Right cardiac atrium (tissue), 5 donors: ENCODE measurements at places on chromosomes 12 and 14. TPM values are rescaled to one million over a fixed set of nuclear protein-coding genes. Genes with fewer than 3 reads are reported as not detected.

GPRC5D gene
- not detected for total RNA-seq

NGB gene
- total RNA-seq: not detected

ASB2 gene
- total RNA-seq: 141 TPM

ANKS1B gene
- 7.4 TPM for total RNA-seq

ZFHX2 gene
- 1.0 TPM for total RNA-seq

DCN gene
- total RNA-seq: 1,587 TPM

ERG28 gene
- 9.6 TPM for total RNA-seq

VRTN gene
- not detected for total RNA-seq

GRCh38 chr12:122147514-122148290 is 26.3 kb downstream of the IL31 start:
- DNase-seq: no peak

DNA sequence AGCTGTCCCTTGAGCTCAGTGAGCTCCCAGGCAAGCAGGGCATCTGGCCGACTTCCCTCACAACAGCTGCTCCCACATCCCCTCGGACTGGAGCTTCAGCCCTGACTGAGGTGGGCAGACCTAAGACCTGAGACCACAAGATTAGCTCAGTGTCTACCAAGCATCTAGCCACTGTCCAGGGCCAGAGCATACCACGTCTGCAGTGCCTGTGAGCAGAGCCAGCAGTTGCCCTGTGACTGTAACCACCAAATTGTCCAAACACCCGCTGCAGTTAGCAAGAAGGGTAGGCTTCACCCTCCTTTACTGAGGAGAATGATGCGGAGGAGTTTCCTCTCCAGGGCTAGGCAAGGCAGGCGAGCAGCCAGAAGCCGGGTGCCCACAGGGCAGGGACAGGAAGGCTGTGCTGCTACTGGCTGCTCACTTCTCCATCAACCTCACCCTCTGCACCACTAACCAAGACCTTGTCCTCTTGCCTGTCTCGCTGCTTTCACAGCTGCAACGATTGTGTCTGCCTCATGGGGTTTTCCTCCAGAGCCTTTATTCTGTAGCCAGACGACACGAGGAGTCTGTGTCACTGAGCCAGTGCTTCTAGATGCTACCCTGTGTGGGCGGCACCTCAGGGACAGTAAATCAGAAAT is 53.9 kb downstream of the ANAPC7 start:
- DNase-seq: no peak

DNA sequence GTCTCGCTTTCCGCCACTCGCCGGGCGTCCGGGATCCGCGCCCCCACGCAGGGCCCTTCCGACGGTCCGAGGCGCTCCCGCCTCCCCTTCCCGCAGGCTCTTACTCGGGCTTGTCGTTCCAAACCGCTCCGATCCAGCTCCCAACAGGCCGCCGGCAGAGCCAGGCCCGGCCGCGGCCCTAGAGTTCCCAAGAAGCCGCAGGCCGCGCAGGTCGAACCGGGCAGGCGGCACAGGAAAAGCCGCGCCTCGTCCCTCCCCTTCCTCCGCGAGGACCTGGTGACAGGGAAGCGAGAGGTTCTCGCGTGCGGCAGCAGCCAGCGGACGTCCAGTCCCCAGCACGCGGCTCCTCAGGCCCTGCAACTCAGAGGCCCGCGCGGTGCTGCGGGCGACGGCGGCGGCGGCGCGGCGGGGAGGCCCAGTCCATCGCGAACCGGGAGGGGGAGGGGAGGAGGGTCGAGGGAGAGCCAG is 272 bp downstream of the HECTD1 start:
- DNase-seq: no peak

DNA sequence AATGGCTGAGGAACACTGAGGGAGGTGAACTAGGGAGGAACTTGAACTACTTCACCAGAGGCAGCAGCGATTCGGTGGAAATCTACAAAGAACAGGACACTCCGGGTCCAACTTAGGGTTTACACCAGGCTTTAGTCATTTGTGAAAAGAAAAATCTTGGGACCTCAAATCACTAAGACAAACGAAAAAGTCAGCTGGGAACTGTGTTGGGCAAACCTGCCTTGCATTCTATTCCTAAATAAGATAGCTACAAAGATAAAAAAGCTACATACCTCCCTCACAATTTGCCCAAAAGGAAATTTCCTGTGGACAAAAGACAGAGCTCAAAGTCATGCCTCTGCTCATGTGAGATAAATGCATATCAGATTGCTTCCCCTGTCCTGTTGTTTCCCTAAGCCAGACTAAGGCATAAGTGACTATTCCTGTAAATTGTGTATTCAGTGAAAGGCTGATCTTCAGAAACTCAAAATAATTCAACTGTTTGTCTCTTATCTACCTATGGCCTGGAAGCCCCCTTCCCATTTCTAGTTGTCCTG is 106.6 kb downstream of the APAF1 start:
- no peak for DNase-seq

DNA sequence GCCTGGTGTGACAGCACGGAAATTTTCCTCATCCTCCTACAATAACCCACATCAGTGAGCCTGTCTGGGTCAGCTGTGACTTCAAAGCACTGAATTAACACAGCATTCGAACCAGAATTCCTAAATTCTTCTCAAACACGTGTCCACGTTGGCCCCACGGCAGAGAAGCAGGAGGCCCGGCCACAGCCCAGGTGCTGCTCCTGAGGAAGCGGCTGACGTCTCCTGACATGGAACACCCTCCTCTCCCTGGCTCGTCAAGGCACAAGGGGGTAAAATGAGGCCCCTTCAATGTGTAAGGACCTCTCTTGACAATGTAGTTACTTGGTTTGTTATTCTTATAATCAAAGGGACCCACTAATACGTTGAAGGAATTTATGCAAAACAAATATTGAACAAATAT is 156.3 kb upstream of the GSC start:
- DNase-seq: no peak

GRCh38 chr14:56189307-56189706 is 71.1 kb downstream of the PELI2 start:
- no peak for DNase-seq

DNA sequence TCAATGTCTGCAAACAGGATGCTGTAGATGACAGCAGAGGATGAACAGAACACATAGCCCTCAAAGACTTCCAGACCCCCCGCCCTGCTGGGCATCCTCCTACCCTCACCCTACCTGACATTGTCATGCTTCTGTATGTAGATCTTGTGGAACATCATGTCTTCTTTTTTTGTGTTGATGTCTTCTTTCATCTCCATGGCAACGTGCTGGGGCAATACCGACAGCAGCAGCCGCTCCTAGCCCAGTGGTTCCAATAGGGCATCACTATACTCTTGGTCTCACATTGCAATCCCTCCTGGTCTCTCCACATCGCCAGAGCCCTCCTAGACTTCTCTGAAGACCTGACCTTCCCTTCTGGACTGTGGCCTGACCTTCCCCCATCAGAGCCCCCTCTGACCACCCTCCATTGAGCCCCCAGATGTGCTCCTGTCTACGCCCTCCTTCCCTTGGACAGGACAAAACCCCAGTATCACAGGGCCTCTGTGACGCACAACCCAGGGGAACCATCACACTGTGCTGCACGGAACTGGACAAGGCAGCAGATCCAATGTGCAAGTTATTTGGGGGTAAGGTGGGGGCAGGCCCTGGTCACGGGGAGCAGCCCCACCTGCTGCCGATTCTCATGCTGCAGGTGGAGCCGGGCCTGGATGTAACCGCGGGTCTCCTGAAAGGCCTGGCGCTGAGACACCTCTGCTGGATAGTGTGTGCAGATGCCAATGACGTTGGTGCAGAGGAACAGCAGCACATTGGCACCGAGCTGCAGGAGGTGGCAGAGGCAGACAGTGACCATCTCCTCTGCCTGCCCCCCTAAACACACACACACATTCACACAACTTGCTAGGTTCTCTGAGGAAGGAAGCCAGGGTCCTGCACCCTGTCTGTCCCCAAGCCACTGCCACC is 11.1 kb downstream of the ADCY6 start:
- no peak for DNase-seq

- DNase-seq: peak; percentile 80
These were observed at the start of gene PKP2 for GRCh38 chr12:32896432-32897280. PKP2 (minus strand) TSS chr12:32896777; CDS start chr12:32896731, 46 bp downstream.

DNA sequence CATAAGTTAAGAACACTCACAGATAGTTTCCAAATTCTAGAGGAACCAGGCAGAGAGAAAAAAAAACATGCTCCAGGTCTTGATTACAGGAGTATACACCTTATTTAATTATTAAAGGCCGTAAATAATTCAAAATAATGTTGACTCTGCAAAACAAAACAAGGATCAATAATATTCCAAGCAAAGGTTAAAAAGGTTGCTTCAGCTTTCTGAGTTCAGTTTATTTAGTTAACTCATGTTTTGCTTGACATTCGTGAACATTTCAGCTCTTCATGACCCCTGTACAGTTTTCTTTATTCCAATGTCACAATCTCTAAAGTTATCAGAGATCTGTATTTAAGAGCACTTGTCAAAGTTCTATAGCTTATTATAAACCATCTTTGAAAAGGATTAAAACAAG is 19.6 kb downstream of the KLRF2 start:
- DNase-seq: no peak

DNA sequence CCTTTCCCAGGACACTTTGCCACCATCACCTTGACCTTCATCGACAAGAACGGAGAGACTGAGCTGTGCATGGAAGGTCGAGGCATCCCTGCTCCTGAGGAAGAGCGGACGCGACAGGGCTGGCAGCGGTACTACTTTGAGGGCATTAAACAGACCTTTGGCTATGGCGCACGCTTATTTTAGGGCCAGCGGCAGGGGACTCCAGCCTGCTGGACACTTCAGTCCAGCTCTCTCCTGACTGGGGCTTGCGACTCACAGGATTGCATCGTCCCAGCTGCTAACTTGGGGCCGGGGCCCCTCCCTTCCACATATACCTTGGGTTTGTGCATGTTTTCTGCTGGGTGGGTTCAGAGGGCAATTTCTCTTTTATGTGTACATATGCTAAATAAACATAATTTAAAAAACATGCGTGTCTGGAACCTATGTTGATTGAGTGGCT is 11.2 kb downstream of the AHSA1 start:
- DNase-seq: no peak

- DNase-seq: no peak
These were observed 168.1 kb downstream of the SLC38A4 start for GRCh38 chr12:46657453-46658411.

DNA sequence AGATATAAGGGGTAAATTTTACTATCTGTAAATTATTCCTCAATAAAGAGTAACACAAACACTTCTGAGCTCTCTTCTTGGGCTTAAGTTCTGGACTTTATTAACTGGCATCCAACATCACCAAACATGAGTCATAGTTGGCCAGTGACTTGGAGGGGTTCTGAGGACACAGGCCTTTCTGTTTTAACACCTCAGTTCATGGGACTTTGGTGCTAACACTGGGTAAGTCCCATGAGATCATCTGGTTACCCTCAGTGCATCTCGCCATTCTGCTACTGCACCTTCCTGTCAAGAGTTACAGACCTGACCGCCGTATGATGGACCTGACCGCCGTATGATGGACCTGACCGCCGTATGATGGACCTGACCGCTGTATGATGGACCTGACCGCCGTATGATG is 9.9 kb downstream of the SLC15A4 start:
- no peak for DNase-seq

DNA sequence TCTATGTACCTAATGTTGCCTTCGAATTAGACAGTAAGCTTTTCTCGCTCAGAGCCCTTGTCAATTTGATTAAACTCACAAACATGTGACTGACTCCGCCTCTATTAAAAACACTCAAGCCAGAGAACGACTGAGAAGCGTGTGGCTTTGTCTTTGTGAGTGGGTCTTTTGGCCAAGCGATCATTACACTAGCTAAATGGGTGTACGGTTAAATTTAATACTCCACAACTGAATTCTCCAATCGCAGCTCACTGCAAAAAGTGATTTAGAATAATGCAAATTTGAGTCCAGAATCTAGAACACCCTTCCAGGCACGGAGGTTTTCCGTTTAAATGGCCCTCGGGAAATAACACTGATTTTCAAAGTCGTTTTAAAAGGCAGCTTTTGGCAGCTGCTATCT is 253.7 kb downstream of the EFCAB11 start:
- no peak for DNase-seq

GRCh38 chr12:78115889-78116288 is 285.2 kb downstream of the NAV3 start:
- DNase-seq: no peak

DNA sequence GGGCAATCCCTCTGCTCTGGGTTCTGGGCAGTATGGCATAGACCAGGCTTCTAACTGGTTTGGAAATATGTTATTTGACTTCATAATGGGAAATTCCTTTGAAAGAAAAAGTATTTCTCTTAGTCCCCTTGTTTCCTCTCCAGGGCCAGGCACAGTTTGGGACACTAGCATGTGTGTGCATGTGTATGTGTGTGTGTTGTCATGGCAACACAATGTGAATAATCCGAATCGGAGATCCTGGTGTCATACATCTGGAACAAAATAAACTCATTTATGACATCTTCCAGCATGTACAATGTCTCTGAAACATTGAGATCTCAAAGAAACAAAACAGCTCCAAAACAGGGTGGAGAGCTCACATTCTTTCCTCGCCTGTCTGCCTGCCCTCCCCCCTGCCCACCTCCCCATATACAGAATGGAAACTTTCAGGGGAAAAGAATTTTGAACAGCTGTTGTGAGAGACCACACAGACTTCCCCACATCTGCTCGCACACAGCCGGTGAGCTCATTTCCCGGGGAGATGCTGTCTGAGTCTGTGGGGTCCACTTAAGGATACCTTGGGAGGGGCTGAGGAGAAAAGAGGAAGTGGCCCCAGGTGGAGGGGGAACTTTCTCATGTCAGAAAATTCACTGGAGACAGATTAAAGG is 55.5 kb upstream of the PARP11 start:
- DNase-seq: no peak

GRCh38 chr12:53344824-53345485 is 8.8 kb upstream of the SP7 start:
- peak; percentile 81 for DNase-seq

- no peak for DNase-seq
These were observed 246.9 kb upstream of the SYT1 start for GRCh38 chr12:78617683-78618082.

- DNase-seq: no peak
These were observed 8.0 kb upstream of the PGAM5 start for GRCh38 chr12:132702640-132703039.

- DNase-seq: no peak
These were observed 9.4 kb downstream of the SART3 start for GRCh38 chr12:108551535-108551934.

- DNase-seq: no peak
These were observed 71.0 kb downstream of the SLC6A15 start for GRCh38 chr12:84841591-84841990.

DNA sequence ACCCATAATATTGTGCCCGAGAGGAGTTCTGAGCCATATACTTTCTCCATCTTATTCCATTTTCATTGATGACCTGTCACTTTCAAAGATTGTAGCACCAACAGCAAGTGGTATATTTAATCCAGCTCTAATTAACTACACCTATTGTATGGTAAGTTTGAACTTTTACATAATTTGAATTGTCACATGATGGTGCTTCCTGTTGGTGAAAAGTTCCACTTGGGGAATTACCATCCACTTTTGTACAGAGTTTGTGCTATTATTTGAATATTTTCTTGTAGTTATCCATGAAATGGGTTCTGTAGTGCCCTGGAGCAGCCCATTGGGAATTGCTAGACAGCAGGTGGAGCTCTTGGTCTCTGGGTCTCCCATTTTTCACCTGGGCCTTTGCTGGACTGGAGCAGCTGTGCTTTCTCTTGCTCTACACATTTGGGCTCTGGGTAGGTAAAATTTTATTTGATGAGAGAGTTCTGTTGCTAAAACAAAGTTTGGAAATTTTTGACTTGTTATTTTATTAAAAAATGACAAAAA is 3.0 kb downstream of the SMCO3 start:
- DNase-seq: no peak
